ENCODE measurements at places on chromosomes 1 and 21.

- DNase-seq, result no peak
These were observed 64.4 kb upstream of the LAPTM5 start for GRCh38 chr1:30822006-30822405.

- no peak for DNase-seq
These were observed 1.4 kb downstream of the SFPQ start for GRCh38 chr1:35191429-35192055.

- no peak for DNase-seq
These were observed 97.6 kb downstream of the ATP1A1 start for GRCh38 chr1:116470671-116471070.

DNA sequence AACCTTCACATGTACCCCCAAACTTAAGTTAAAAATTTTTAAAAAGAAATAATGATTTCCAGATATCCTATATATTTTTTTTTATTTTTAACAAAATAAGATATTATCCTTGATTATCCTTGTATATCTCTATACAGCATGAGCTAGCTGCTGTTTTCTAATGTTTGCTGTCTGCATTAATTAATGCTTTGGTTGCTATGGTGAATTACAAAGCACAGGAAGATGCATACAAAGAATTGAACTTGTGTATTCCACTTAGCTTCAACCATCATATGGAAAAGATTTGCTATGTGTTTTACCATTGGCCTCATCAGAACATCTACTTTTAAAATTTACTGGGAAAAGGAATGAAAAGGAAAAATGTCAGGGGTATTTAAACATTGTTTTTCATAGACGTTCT lies 35.4 kb downstream of the VPS45 start:
- DNase-seq, result no peak

- DNase-seq, result no peak
These were observed 11.9 kb downstream of the THEMIS2 start for GRCh38 chr1:27884006-27884954.
